ENCODE measurements at places on chromosomes 1 and 21.

- DNase-seq, result no peak
These were observed 45.5 kb upstream of the KCNJ15 start for GRCh38 chr21:38211321-38211720.

DNA sequence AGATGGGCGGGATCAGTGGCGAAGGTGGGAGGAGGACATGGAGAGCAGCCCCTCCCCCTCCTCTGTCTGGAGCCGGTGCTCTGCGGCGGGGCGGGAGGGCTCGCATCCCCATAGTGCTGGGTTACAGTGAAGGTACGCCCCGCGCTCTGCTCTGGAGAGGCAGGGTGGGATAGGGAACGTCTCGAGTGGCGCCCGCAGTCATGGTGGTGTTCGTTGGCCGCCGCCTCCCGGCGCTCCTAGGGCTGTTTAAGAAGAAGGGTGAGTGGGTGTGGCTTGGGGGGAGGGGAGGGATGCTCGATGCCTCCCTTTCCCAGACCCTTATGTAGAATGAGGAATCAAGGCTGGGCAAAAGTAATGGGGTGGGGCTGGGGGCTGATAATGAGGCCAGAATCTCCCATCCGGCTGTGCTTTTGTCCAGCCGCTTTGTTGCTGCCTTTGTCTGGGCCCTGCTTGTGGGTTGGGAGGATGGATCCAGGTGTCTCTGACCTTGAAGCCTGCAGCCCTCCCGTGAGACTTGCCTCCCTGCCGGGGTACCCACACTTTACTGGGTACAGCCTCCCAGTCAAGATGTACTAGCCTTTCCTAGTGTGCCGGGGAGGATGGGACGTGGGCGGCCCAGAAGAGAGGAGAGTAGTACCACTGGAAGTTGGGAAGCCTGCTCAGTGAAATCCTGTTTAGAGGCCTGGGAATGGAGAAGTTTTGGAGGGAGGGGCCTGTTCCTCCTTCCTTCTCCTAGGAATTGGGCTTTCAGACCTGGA is 51.4 kb downstream of the YARS1 start:
- DNase-seq, result no peak

DNA sequence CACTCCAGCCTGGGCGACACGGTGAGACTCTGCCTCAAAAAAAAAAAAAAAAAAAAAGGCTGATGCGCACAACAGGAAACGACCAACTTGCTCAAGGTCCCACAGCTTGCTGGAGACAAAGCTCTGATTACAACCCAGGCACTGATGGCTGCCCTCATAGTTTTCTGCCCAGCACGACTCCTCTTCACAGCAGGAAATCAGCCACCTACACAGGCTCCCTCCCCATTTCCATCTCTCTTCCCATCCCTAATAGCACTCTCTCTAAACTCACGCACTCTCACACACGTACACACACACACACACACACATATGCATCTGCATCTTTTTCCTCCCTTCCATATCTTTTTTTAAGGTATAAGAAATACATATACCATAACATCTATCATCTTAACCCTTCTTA is 153.5 kb upstream of the SOD1 start:
- no peak for DNase-seq

DNA sequence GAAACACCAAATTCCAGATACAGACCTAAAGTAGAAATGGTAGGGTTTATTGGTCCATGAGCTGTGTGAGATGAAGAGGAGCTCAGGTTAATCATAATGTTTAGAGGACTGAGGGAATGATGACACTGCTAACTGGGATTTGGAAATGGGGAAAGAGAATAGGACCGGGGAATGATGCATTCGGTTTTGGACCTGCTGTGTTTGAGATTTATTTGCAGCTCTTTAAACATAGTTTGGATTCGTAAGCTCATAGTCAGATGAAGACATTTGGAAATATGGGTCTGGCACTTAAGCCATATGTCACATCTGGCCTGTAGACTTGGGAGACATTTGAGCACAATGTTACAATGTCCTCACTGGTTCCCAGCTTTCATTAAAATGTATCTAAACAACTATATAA is 127.9 kb upstream of the DUSP10 start:
- no peak for DNase-seq

DNA sequence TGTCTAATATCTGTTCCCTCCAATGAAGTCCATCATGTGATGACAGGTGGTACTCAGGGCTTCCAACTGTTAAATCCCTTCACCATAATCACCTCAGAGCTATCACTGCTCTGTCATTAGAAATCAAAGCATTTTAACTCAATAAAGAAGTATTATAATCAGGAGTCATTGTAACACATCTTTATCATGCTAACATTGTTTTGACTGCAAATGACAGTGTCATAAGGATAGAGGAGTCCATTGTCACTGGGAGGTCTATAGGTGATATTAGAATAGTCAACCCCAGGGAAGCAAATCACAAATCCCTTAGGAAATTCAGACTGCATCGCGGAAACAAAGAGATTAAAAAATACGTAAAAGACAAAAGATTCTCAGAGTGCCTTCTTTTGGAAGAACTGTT is 30.8 kb downstream of the LRRC53 start:
- DNase-seq, result no peak

DNA sequence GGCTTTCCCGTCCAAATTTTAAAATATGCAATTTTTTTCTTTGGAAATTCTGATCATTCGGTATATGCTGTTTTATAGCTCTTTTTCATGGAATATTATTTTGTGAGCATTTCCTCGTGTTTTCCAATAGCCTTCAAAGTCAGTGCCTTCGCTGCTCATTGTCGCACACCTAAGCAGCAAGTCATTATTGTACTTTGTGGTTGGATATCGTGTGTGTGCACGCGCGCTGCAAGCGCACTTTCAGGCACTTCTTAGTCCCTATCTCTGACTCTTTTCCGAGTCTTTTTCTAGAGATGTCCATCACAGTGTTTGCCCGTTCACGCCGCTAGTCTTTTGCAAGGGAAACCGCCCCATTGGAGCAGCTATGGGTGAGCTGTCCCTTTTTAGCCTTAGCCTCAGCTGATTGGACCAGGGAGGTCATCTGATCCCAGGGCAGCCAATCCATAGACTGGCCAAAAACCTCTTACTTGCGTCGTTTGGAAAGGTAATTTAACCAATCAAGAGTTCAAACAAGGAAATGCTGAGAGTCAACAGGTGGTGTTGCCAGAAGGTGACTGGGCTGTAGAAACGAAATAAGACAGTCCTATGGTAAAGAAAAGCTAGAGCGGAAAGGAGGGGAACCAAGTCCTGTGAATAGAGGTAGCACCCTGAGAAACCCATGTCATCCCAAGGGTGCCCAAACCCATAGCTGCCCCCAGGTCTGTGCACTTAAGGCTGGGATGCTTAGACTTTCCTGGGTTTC is 710 bp upstream of the HYI start:
- peak; percentile 64 for DNase-seq

DNA sequence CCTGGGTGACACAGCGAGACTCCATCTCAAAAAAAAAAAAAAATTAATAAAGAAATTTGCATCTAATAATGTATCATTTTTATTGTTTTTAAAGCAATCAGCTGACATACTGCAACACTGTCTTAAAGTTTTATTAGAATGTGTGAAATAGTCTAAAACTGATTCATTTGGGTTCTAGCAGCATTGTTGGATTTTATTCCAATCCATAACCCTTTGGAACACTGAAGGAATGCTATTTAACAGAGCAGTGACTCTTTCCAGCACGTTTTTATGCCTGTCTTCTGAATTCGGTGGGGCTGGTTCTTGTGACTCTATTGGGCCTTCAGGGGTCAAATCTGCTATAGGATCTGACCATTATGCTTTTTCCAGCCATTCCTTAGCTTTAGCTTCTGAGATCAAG is 18.2 kb upstream of the FMO4 start:
- no peak for DNase-seq

DNA sequence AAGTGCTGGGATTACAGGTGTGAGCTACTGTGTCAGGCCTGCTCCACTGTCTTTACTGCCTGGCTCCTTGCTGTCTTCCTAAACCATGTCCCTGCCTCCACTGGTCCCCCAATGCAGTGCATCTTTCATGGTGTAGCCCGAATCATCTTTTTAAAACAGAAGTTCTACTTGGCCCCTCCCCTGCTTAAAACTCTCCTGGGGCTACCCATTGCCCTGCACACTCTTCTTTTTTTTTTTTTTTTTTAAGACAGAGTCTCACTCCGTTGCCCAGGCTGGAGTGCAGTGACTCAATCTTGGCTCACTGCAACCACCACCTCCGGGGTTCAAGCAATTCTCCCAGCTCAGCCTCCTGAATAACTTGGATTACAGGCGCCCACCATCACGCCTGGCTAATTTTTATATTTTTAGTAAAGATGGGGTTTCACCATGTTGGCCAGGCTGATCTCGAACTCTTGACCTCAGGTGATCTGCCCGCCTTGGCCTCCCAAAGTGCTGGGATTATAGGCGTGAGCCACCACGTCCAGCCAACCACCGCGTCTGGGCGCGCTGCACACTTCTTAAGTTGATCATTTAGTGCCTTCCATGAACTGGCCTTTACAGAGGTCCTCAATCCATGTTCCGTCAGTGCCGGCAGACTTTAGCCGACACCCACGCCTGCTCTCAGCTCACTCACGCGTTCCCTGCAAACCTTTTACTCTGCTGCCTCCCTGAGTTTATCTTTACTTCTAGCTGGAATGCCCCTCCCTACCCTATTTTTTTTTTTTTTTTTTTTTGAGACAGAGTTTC is 2.4 kb downstream of the FCN3 start:
- DNase-seq, result no peak

GRCh38 chr1:21350202-21350885 is 60.1 kb upstream of the ECE1 start:
- DNase-seq, result no peak

- no peak for DNase-seq
These were observed 844 bp downstream of the NIBAN1 start for GRCh38 chr1:184973272-184974055.

DNA sequence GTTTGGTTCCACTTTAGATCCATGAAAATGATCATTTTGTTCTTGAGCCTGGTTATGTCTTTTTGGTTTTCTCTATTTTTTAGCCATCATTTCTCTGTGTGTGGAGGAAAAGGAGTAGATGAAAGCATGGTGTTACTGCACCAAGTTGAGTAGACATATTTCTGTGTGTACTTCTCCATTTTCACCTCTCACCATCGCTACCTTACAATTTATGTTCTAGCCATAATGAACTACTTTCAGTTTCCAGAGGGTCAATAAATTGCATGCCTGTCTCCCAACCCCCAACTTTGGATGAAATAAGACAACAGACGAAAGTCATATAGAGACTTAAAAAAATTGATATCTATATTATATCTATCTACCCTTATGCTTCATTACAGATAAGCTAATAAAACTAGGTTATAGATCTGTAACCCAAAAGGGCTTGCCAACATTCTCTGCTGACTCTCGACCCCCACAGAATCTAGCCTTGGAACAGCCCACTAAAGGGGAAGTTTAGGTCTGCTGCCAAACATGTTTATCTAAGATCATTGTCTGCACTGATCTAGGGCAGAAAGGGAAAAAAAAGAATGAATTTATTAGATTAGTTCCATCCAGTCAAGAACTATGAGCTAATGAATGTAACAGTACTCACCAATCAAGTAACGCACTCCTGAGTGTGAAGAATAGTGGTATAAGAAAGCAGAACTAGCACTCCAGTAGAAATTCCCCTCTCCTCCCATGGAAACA is 7.5 kb upstream of the MAN1A2 start:
- DNase-seq, result no peak

- DNase-seq, result no peak
These were observed at the start of gene CADM3 for GRCh38 chr1:159171254-159171687. CADM3 (plus strand) TSS chr1:159171615; CDS start chr1:159171766, 151 bp downstream.
